ENCODE measurements at places on chromosomes 1 and 21.
A peak's percentile ranks its signal among the peaks of the same experiment; 100 is the strongest.

DNA sequence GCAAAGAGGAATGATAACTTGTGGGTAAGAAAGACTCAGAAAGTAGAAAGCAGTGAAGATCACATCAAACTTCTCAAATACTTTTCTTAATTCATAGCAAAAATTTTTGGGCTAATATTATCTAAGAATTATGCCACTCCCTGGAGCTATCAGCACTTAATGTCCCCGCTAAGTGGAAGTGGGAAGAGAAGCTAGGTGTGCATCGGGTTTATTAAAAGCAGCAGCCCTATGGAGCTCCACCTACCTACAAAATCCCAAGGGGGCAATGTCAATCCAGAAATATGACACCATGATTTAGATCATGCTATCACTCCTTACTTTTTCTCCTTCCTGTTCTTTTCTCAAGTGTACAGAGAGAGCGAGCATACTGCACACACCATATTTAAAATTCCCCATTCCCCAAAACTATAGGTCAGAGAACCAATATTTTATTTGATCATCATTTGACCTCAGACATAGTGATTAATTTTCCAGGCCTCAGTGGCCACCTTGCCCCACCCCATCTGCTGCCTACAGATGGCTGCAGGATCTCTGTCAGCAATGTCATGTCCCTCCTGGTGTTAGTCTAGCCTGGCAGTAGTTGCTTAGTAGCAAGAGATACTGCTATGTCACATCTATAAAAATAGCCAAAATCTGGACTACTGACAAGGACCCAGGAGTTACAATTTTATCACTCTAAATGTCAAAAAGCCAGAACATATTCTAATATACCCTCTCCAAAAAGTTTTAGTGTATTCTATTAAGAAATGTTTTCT, 66.6 kb downstream of the MAP3K21 start:
- no peaks in the 10 kb centered on the region for H3K36me3 ChIP-seq
- H3K4me1 ChIP-seq: no peaks in the 10 kb centered on the region
- no peak overlapping the region for H3K4me3 ChIP-seq
- DNase-seq: no peak
- H3K27ac ChIP-seq: no peak overlapping the region

GRCh38 chr1:58689167-58689566, 10.7 kb downstream of the MYSM1 start:
- no peak overlapping the region for H3K27ac ChIP-seq
- DNase-seq: no peak
- H3K4me1 ChIP-seq: peaks cover 8% of the 10 kb centered on the region
- no peak overlapping the region for H3K4me3 ChIP-seq

GRCh38 chr1:109239409-109240068, 9.8 kb upstream of the CELSR2 start:
- H3K4me3 ChIP-seq: no peak overlapping the region
- H3K4me1 ChIP-seq: peaks cover 21% of the 10 kb centered on the region
- H3K27ac ChIP-seq: peak overlapping the region; percentile 76

DNA sequence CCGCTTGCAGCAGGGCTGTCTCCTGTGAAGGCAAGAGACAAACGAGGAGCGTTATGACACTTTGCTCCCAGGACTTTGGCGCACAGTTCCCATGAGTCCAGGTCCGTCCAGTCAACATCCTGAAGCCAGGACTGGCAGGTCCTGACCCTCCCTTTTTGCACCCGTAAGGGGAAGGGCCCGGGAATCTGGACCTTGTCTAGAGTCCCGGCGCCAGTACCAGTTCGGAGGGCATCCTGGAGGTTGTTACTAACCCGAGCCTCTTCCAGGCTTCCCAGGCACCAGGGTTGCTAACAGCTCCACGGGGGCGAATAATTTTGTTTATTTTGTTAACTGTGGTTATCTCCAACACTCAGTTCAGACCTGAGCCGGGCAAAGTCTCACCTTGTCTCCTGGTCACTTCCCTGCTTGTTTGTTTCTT, 682 bp upstream of the RWDD3 start:
- H3K36me3 ChIP-seq: peaks cover 12% of the 10 kb centered on the region
- no peak for DNase-seq
- H3K4me3 ChIP-seq: peak overlapping the region; percentile 91
- peaks cover 13% of the 10 kb centered on the region for H3K4me1 ChIP-seq
- H3K27ac ChIP-seq: peak overlapping the region; percentile 92
- peaks cover 8% of the 10 kb centered on the region for H3K27me3 ChIP-seq

DNA sequence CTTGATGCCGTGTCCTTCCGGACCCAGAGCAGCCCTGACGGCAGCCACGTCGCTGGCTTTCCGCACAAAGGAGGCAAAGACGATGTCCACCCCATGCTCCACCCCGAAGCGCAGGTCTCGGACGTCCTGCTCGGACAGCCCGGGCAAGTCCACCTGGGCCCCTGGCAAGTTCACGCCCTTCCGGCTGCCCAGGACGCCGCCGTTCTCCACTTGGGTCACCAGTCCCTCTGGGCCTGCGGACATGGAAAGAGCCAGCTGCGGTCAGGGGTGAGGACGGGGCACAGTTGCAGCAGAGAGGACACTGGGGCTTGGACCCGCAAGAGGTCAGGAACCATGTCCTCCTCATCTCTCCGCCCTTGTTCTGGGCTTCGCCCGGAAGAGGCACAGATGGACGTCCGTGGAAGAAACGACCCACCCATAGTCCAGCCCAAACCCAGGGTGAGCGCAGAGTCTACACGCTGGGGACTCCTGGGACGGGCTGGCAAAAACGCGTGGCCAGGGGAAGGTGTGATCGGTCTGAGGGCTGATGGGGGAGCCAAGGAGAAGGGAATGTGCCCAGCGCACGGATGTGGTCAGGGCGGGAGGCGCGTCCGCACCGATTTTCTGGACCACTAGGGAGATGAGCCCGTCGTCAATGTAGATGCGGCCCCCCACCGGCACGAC, 6.6 kb downstream of the PKLR start:
- H3K4me1 ChIP-seq: peaks cover 5% of the 10 kb centered on the region
- H3K27me3 ChIP-seq: peaks cover 64% of the 10 kb centered on the region
- H3K4me3 ChIP-seq: peak overlapping the region; percentile 12
- no peak overlapping the region for H3K27ac ChIP-seq
- no peak for DNase-seq
- peaks cover 2% of the 10 kb centered on the region for H3K36me3 ChIP-seq

DNA sequence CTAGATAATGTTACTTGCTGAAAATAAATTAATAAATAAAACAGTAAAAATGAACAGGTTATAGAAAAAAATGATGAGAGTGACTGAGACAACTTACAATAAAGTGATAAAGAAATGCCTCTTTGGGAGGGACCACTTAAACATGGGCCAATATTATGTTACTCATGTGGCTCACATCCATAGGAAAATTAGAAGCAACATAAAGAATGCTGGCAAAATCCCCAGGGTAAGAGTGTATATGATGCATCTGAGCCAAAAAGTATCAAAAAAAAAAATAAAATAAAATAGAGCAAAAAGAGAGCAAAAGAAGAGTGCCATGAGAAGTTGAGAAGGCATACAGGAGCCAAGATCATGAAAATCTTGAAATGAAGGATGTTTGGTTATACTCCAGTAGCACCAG, 818.0 kb downstream of the LTN1 start:
- H3K36me3 ChIP-seq: no peaks in the 10 kb centered on the region
- H3K4me3 ChIP-seq: no peak overlapping the region
- no peak for DNase-seq

DNA sequence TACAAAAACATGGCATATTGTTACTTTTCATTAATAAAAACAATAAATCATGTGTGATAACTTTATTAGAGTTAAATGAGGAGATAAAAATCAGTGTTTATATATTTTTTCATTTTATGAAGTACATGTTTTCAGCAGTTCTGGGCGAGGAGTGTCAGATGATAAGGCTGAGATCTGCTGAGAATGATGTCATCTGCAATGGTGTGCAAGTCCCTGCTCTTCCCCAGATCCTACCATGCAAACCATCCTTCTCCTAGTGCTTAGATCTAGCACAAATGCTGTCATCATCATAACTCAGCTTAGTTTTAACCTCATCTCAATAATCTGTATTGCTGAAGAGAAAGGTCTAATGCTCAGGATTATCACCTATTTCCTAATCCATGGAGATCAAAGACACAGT, 214.4 kb upstream of the DAB1 start:
- no peaks in the 10 kb centered on the region for H3K4me1 ChIP-seq
- no peaks in the 10 kb centered on the region for H3K36me3 ChIP-seq
- no peak for DNase-seq
- peaks cover 5% of the 10 kb centered on the region for H3K27me3 ChIP-seq
- H3K27ac ChIP-seq: no peak overlapping the region

DNA sequence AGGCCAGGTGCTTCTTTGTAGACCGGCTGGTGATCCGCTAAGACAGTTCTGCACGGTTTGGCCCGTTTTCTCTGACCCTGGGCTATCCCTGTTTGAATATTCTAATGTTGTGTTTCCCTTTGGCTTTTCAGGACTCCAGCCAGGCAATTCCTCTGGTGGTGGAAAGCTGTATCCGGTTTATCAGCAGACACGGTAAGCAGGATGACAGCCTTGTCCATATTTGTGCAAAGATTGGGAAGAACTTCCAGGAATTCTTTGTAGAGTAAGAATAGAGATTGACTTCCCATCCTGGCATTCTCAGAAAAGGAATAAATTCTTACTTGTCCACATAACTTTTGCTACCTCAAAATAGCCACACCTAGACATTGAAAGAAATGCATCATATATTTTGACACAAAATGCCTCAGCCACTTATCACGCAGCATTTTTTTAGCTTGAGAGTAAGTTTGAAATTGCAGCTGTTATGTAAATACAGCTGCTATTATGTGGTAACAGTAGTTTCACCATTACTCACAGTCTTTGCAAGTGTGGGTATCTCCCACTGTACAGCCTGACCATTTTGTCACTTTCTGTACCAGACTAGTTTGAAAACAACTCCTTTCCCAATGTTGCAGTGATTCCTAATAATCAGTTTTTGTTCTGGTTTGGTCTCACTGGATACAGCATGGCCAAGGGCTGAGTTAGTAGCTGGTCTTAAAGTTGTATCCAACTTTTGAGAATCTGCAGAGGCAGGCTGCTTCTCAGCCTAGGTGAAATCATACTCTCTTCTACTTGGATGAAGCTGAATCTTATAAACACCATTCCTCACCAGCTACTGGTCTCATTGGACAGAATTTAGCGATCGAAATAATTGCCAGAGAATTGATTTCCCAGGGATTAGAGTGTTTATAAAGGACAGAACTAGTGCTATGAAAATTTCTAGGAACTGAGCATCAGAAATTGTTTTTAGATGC, 40.0 kb upstream of the IKBKE start:
- H3K27ac ChIP-seq: peak overlapping the region; percentile 13
- H3K27me3 ChIP-seq: no peaks in the 10 kb centered on the region
- H3K4me1 ChIP-seq: peaks cover 5% of the 10 kb centered on the region
- DNase-seq: no peak
- H3K36me3 ChIP-seq: peaks cover 4% of the 10 kb centered on the region
- H3K4me3 ChIP-seq: no peak overlapping the region

DNA sequence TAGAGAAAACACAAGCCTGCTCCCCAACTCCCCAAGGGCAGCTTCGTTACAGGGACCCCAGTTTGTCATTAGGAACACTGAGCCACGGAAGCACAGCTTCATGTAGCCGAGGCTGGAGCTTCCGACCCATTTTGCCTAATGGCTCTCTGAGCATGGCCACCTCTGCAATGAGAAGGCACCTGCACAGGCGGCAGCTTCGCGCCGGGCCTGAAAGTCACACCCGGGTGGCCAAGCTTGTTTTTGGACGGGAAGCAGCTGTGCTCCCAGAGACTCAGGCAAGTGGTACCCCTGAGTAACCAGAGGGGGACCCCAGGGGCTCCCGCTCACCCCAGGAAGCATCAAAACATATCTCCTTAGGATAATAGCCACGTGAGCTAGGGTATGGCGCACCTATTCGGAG, 80.9 kb downstream of the SLC66A1 start:
- H3K36me3 ChIP-seq: peaks cover 38% of the 10 kb centered on the region
- H3K4me1 ChIP-seq: peaks cover 67% of the 10 kb centered on the region
- no peak for DNase-seq

DNA sequence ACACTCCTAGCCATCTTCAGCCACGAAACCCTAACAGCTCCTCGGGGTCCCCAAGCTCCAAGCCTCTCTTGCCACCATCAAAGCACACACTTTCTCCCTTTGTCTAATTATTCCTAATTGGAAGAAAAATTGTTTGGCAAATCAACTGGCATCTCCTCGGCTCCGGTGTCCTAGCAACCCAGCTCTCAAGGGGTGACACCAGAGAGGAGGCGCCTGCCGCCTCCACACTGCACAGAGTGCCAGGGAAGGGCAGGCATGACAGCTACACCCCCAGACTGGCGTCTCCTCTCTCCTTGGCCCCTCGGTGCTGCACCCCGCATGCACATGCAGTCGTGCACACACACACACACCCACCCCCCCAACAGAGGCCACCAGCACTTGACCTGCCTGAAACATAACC, 18.2 kb upstream of the GJB5 start:
- H3K4me3 ChIP-seq: no peak overlapping the region
- H3K27me3 ChIP-seq: peaks cover 34% of the 10 kb centered on the region
- H3K27ac ChIP-seq: no peak overlapping the region

DNA sequence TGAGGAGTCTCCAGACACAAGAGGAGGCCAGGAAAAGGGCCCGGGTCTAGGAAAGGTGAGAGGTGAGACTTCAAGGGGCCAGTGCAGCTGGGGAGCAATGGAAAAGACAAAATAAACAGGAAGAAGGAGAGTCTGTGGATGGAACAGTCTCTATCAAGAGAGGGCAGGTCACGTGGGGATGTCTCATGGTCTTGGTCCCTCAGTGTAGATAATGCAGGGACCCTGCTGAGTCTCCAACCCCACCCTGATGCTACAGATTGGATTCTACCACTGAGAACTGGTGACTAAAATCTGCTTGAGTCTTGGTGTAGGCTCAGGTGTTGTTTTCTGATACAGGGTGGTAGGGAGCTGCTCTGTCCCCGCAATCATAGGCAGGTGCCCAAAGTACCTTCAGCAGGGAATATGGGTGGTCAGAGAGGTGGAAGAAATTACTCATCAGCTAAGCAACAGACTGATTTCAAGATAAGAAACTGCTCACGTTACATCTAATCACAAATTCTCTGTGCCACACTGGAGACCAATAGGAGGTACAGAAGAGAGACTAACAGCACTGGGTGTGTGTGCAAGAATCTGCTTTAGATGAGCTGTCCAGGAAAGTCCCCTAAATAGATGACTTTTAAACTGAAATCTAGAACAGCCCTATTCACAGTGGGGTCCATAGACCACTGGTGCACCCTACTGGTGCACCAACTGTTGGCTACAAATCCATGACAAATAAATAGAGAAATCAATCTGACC, 101.5 kb upstream of the TLR5 start:
- H3K27ac ChIP-seq: no peak overlapping the region
- DNase-seq: no peak
- peaks cover 5% of the 10 kb centered on the region for H3K36me3 ChIP-seq
- peaks cover 6% of the 10 kb centered on the region for H3K4me1 ChIP-seq
- peaks cover 21% of the 10 kb centered on the region for H3K27me3 ChIP-seq
- no peak overlapping the region for H3K4me3 ChIP-seq

- no peak for DNase-seq
- no peaks in the 10 kb centered on the region for H3K36me3 ChIP-seq
- H3K27ac ChIP-seq: no peak overlapping the region
- H3K27me3 ChIP-seq: no peaks in the 10 kb centered on the region
- H3K4me3 ChIP-seq: no peak overlapping the region
Observed at GRCh38 chr21:28237661-28238060, 755.0 kb downstream of the LTN1 start.

Measured in effector memory CD8-positive, alpha-beta T cell (primary cell).